ENCODE measurements at places on chromosomes 3 and 15.

DNA sequence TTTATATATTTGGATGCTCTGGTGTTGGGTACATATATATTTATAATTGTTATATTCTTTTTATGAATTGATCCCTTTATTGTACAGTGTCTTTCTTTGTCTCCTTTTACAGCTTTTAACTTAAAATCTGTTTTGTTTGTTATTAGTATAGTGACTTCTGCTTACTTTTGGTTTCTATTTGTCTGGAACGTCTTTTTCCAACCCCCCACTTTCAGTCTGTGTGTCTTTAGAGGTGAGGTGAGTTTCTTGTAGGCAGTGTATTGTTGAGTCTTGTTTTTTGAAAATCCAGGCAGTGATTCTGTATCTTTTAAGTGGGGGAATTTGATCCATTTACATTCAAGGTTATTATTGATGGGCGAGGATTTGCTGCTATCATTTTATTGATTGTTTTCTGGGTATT, 62.0 kb downstream of the AP4E1 start:
- DNase-seq = no peak

- DNase-seq = no peak
Measured at GRCh38 chr3:81043009-81043408, 718.4 kb downstream of the GBE1 start.

- no peak for DNase-seq
Measured at GRCh38 chr15:58839485-58839884, 68.4 kb downstream of the MINDY2 start.

GRCh38 chr3:152970851-152971250, 135.9 kb downstream of the P2RY1 start:
- DNase-seq = no peak

DNA sequence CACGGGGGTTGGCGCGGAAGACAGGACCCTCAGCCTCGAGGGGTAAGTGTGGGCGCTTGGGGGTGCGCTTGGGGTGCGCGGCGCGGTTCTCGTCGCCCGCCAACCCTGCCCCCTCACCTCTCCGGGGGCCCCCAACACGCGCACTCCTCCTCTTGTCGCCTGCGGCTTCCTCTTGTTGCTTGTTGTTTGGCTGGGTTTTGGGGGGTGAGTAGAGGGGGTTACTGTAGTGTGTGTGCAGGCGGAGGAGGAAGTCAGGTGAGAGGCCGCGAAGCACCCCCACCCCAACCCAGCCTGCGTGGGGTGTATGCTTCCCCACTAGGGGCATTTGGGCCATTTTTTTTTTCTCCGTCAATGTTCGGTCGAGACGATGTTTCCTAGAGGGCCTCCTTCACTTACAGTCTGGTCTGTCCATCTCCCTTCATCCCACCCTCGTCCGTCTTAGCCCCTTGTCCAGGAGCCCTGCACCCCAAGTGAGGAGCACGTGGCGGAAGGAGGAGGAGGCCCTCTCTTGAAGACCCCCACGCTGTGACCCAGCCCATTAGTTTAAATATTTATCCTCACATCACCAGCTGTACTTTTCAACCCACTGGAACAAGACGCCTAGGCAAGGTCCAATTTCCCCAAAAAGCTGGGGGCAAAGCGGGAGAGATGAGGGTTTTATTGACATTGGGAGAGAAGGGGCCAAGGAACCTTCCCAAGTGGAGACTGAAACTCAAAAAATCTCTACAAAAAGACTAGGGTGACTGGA, 20.4 kb upstream of the SATB1 start:
- DNase-seq = no peak

DNA sequence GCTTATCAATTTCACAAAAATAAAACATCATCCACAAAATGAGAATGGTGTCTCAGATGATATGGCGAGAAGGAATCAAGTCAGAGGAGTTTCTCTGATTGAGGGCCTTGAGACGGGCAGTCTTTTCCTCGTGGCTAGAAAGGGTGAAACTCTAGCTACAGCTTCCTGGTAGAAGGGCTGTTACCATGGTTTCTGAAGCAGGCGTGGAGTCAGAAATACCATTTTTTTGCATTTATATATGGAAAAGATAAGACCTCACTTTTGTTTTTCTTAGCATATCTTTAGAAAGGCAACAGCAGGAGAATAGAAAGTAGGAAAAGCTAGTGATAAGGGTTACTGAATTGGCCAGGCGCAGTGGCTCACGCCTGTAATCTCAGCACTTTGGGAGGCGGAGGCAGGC, 17.3 kb upstream of the SAMD7 start:
- no peak for DNase-seq

DNA sequence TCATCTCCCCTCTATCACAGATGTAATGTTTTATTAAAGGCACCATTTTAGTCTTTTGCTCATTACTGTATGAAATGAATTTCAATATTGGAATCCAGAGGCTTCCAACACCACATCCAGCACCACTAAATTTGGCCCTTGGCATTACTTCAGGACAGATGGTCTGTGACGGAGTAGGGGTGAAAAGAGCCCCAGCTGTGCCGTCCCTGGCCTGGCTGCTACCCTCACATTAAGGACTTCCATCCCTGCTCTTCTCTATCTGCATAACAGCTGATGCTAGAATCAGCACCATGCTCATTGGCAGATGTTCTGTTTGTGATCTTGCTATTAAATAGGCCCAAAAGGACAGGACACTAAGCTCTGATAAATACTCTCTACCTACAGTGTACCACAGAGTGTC, 152.9 kb downstream of the IL1RAP start:
- DNase-seq = no peak

DNA sequence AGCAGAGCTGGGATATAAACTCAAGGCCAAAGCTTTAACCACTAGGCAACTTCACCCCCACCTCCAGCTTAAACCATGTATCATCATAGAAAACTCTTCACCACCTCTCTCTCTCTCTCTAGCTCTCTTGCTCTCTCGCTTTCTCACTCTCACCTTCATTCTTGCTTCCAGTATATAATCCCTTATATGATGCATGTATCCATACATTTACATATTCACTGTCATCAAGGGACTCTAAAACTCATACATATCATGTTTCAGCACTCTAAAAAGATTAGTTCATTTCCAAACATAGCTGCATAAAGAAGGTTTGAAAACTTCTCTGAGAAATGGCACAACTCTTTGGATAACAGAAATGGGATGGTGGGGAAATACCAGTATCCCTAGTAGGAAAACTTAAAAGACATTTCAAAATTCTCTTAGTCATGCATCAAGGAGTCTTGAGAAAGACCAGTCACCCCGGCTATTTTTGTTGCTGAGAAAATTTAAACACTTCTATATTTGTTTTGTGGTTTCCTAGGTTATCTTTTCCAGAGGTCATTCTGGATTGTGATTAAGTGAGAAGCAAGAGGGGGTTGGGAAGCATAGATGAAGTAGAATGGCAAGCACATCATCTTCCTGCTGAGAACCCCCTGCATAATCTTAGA, 447.8 kb upstream of the THBS1 start:
- no peak for DNase-seq

GRCh38 chr3:11591391-11592282, 52.1 kb downstream of the VGLL4 start:
- no peak for DNase-seq

- no peak for DNase-seq
Measured at GRCh38 chr15:95610945-95611344, 719.6 kb upstream of the NR2F2 start.

DNA sequence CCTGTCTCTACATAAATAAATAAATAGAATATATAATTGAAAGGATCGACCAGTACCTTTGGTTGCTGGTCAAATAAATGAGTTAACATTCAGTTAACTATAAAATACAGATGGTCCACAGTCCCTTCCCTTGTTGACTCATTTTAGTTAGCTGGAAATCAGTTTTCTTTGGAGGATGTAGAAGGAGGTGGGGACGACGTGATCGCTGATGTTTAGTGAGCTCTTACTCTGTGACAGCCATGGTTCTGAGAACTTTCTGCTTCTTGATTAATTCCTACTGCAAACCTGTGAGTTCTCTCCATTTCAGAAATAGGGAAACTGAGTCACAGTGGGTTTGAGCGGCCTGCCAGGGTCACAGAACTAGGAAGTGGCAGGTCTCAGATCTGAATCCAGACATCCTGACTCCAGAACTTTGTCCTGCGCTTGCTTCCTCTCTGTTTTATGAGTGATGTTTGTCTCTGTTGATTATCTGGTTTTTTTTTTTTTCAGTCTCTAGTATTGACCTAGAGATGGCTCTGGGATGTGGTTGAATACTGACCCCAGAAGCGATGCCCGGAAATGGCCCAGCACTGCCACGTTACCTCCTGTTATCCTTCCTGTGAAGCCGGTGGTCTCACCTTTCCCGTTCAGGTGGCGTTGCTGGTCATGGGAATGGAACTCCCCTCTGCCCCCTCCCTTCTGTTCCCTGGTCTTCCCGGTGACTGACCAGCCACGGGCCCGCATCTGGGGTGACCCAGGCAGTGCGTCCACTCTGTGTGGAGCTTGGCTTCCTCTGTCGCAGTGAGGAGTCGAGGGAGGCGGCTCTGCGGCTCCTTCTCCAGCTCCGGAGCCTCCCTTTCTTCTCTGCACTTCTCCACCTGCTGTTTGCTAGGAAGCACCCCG, 18.2 kb downstream of the SYNM start:
- no peak for DNase-seq

DNA sequence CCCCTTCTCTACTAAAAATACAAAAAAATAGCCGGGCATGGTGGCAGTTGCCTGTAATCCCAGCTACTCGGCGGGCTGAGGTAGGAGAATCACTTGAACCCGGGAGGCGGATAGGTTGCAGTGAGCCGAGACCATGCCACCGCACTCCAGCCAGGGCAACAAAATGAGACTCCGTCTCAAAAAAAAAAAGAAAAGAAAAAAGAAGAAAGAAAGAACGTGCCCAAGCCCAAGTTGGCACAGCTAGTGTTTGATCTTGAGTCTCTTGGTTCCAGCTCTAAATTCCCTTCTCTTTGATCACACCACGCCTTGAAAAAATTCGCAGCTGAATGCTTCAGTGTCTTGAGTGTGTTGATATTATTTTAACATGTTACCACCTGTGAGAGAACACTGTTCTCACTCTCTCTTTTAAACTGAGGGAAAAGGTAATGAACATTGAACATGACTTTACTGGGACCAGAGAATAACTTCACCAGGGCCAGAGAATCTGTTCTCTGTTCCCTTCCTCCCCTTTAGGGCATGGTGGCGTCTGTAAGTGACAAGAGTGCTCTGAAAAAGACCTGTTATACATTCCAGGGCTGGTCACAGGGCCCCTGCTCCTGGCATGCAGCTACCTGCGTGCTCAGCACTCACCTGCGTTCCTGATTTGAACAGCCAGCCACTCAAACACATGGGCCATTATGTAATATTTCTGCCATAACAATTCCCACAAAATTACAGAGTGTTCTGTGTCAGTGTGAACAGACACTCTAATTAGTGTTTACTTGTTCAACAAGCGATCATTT, 19.0 kb downstream of the SLCO3A1 start:
- no peak for DNase-seq

GRCh38 chr3:169551646-169552045, 111.9 kb downstream of the MECOM start:
- DNase-seq = no peak

GRCh38 chr3:23377928-23378672, 175.0 kb downstream of the UBE2E2 start:
- no peak for DNase-seq

GRCh38 chr15:70050970-70051369, 46.7 kb downstream of the TLE3 start:
- no peak for DNase-seq

DNA sequence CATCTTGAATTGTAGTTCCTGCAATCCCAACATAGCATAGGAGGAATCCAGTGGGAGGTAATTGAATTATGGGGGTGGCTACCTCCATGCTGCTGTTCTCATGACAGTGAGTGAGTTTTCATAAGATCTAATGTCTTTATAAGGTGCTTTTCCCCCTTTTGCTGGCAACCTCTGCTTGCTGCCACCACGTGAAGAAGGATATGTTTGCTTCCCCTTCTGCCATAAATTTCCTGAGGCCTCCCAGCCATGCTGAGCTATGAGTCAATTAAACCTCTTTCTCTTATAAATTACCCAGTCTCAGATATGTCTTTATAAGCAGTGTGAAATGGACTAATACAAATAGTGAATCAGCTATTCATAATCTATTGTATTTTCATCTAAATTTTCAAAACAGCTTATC, 537.3 kb downstream of the EPHA3 start:
- no peak for DNase-seq

- no peak for DNase-seq
Measured at GRCh38 chr3:172280406-172281051, 167.7 kb downstream of the GHSR start.
